ENCODE measurements at places on chromosomes 12 and 14.

GRCh38 chr14:34122081-34122480, 171.2 kb upstream of the EGLN3 start:
- no peak for DNase-seq

DNA sequence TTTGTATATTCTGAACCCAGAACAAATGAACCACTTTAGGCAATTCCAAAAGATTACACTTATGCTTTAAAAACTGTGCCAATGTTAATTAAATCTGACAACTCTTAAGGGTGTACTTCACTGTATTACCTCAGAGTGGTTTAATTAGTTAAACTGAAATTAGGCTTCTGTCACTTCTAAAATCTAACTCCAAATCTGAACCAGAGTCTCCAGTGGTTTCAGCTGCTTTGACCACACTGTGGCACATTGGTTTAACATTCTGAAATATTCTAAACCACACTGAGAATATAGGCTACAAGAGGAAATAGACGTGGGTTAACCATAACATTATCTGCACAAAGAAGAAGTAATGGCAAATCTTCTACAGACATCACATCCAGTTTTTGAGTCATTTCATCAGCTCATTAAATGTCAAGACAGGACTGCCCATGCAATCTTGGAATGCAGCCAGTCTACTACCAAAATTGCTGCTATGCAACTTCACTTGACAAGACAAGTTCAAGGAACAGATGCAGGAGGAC, 94.8 kb downstream of the LRP6 start:
- DNase-seq, result no peak

GRCh38 chr12:68944296-68945076, 11.5 kb upstream of the CPM start:
- DNase-seq, result no peak

DNA sequence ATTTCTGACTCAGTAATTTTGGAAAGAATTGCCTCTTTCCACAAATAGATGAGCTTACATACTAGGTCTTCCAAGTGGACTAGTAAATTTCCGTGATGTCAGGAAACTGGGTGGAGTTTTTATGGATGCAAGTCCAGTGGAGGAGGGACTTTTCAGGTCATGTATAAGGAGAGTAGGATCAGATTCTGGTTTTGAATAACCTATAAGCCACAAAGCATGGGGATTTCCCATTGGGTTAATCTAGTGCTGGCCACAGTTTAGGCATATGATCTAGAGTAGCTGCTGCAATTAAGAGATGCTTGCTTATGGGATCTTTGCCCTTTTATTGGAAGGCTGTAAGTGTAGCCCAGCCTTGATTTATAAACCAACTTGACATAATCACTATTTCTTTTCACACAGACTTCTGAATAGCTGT, 33.8 kb downstream of the STK38L start:
- DNase-seq, result no peak

DNA sequence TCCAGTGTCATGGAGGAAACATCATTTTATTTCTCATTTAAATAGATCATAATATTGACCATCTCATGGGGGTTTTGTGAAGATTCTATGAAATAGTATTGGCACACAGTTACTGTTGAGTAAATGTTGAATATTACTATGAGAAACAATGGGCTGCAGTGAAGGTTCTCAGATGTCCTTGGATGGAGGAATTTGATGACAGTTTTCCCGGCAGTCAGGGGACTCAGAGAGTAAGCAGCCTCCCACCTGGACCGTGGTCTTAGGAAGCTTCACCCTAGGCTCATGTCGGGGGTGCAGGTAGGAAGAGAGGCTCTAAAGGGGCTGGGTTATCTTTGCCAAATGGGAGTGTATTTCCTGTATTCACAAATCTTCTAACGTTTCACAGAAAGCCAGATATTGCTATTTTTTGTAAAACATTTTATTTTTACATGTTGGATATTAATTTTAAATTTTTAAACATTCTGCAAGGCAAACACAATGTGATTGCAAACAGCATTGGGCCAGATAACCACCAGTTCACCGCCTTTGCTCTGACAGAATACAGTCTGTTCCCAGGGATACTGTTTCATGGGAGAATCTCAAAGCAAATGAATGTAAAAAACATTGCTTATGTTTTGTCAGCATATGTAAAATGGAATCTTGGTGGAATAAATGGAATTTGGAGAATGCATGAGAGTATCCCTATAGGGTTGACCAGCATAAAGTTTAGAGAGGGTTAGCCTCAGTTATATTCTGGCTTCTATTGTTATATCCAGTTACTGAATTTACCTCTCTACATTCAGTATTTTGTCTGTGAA, 380.8 kb upstream of the TMEM132C start:
- no peak for DNase-seq

GRCh38 chr12:69701826-69702225, 2.7 kb upstream of the BEST3 start:
- no peak for DNase-seq

DNA sequence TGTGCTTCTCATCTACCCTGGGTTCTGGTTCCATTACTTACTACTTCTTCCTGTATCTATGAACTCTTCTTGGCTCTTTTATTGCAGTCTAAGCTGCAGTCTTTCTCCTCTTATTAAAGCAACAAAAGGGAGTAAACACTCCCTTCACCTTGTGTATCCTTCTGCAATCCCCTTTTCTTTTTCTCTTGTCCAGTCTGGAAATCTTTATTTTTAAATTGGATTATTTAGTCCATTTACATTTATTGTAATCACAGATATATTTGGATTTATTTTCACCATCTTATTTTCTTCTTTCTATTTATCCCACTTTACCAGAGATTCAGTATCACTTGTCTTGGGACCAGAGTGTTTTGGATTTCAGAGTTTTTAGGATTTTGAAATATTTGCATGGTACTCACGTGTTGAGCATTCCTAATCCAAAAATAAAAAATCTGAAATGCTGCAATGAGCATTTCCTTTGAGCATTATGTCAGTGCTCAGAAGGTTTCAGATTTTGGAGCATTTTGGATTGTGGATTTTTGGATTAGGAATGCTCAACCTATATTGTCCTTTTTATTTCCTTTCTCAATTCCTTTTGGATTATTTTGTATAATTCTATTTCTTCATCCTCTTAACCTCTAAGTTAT, 6.8 kb upstream of the ACVR1B start:
- no peak for DNase-seq

- no peak for DNase-seq
Observed at GRCh38 chr12:23542187-23542586, 407.3 kb downstream of the SOX5 start.

- no peak for DNase-seq
Observed at GRCh38 chr12:60822580-60822979, 1226.8 kb downstream of the SLC16A7 start.

DNA sequence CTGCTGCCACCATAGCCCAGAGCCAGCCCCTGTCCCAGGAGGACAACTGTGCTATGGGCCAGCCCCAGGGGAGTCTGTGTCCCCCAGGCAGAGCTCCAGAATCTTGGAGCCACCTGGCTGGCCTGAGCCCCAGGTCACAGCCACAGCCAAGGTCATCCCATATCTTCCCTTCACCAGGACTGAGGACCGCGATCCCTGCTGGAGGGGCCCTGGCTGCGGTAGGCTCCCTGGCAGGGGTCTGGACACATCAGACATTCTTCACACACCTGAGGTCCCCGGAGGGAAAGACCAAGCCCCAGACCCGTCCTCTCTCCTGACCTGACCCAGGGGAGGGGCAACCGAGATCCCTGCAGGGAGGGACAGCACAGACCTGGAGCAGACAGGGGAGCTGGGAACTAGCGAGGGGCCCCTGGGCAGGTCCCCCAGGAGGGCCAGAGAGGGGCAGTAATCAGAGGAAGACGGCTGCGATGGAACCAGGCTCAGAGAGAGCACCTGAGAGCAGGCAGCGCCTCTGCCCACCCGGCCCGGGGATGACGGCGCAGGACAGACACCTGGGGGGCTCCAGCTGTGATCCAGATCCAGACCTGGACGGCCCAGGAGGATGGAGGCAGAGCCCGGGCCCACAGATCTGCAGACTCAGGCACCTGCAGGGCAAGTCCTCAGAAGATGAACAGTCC, 103.2 kb upstream of the EIF5 start:
- no peak for DNase-seq

DNA sequence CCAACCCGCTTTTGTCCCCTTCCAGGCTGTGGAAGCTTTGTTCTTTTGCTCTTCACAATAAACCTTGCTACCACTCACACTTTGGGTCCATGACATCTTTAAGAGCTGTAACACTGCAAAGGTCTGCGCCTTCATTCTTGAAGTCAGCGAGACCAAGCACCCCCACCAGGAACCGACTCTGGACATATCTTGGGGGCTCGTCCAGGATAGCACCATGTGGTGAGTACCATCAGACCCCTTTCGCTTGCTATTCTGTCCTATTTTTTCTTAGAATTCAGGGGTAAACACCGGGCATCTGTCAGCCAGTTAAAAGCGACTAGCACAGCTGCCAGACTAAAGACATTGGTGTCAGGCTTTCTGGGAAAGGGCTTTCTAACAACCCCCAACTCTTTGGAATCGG, 137.6 kb upstream of the PPFIA2 start:
- DNase-seq, result no peak

GRCh38 chr12:6934110-6934509, 6.4 kb downstream of the ATN1 start:
- no peak for DNase-seq

All from activated CD8-positive, alpha-beta memory T cell treated with anti-CD3 and anti-CD28 coated beads for 1 hour (primary cell).